ENCODE measurements at places on chromosomes 7 and 10. TPM values are rescaled to one million over a fixed set of nuclear protein-coding genes. Genes with fewer than 3 reads are reported as not detected.
A peak's percentile ranks its signal among the peaks of the same experiment; 100 is the strongest.

CRHR2 gene
- not detected for total RNA-seq

JMJD1C gene
- 176 TPM for total RNA-seq

ABCB4 gene
- 17.5 TPM for total RNA-seq

VPS37D gene
- total RNA-seq, result 0.24 TPM

ANKRD30A gene
- not detected for total RNA-seq

PDE1C gene
- total RNA-seq, result not detected

SYT15B gene
- 0.12 TPM for total RNA-seq

ARHGAP22 gene
- 0.82 TPM for total RNA-seq

GRCh38 chr7:107396990-107397389, 72.9 kb upstream of the GPR22 start:
- H3K4me3 ChIP-seq, result no peak overlapping the region
- H3K36me3 ChIP-seq, result peaks cover 19% of the 10 kb centered on the region
- H3K27ac ChIP-seq, result no peak overlapping the region
- no peaks in the 10 kb centered on the region for H3K4me1 ChIP-seq
- no peak for DNase-seq

DNA sequence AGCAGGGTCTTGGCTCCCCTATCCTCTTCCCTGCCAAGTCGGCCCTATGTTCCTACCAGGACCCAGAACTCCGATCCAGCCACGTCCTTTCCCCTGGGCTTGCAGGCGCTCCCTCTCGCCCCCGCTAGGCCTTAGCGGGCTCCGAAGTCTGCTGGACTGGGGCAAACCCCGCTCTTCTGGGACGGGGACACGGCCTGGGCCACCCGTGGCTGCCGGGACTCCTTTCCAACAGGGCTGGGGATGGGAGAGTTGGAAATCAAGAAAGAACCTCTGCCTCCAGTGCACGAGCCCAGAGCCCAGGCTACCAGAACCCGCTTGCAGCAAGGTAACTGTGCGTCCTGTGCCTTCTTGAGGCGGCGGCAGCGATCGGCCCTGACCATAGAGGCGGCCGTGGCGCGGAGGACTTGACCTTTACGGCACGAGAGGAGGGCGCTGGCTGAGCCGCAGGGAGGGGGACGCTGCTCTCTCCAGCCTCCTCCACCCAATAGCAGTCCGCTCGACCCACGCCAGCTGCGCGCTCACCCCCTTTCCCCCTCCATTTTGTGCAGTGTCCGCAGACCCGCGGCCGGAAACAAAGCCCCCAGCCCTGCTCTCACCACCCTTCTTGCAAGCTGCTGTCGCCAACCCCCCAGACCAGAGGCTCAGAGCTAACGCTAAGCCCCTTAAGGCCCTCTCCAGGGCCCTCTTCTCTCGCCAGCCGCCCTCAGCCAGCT, 7.0 kb upstream of the HOXA11 start:
- peaks cover 33% of the 10 kb centered on the region for H3K4me1 ChIP-seq
- H3K36me3 ChIP-seq, result no peaks in the 10 kb centered on the region
- peak; percentile 22 for DNase-seq
- H3K27me3 ChIP-seq, result peaks cover 72% of the 10 kb centered on the region

- peaks cover 18% of the 10 kb centered on the region for H3K27me3 ChIP-seq
- H3K36me3 ChIP-seq, result no peaks in the 10 kb centered on the region
- peaks cover 24% of the 10 kb centered on the region for H3K4me1 ChIP-seq
These were observed 3.1 kb downstream of the FLNC start for GRCh38 chr7:128833148-128833945.

GRCh38 chr10:14875941-14876340, 2.7 kb upstream of the SUV39H2 start:
- H3K27ac ChIP-seq, result no peak overlapping the region
- peaks cover 25% of the 10 kb centered on the region for H3K4me1 ChIP-seq
- H3K27me3 ChIP-seq, result no peaks in the 10 kb centered on the region
- no peak for DNase-seq
- H3K4me3 ChIP-seq, result peak overlapping the region; percentile 12

- no peak for DNase-seq
- no peak overlapping the region for H3K27ac ChIP-seq
- no peak overlapping the region for H3K4me3 ChIP-seq
These were observed 91.4 kb upstream of the FAM133B start for GRCh38 chr7:92681633-92682032.

DNA sequence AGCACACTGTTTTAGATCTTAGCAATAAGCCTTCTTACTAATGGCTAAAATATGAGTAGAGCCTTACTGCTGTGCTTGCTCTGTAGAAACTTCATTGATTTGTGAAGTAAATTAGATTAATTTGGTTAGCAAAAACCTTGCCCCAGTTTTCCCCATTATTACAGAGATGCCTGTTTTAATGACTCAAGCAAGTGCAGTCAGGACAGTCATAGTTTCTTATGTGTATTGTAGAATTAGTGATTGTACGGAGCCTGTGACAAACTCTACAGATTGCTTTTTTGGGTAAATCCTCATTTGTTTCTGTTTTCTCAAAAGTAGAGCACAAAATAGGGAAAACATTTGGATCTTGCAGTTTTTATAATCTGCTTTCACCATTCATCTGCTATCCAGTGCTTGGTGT, 7.0 kb downstream of the TAX1BP1 start:
- H3K4me1 ChIP-seq, result peaks cover 28% of the 10 kb centered on the region
- DNase-seq, result no peak
- H3K27ac ChIP-seq, result no peak overlapping the region
- H3K4me3 ChIP-seq, result no peak overlapping the region

- H3K27ac ChIP-seq, result peak overlapping the region; percentile 50
- H3K4me3 ChIP-seq, result no peak overlapping the region
- H3K27me3 ChIP-seq, result no peaks in the 10 kb centered on the region
- DNase-seq, result no peak
- peaks cover 59% of the 10 kb centered on the region for H3K4me1 ChIP-seq
These were observed 21.3 kb downstream of the PTPN12 start for GRCh38 chr7:77558284-77558967.

DNA sequence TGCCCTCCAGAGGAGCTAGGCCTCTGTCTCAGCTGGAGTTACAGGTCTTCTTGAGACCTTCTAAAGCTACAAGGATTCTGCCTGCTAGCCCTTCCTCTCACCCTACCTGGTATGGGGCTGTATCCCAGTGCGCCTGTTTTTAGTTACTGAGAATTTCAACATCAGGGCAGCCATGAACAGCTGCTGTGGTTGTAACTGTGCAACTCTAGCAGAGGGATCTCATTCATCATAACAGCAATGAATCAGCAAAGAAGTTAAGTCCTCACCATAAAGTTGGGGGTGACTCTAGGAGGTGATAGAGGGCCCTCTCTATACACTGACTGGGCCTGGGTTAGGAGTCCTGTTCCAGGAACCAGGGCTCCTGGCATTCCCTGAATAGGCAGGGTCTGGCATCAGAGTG, 14.0 kb upstream of the CDH23 start:
- H3K27ac ChIP-seq, result no peak overlapping the region
- H3K4me1 ChIP-seq, result peaks cover 20% of the 10 kb centered on the region
- DNase-seq, result no peak
- no peak overlapping the region for H3K4me3 ChIP-seq

DNA sequence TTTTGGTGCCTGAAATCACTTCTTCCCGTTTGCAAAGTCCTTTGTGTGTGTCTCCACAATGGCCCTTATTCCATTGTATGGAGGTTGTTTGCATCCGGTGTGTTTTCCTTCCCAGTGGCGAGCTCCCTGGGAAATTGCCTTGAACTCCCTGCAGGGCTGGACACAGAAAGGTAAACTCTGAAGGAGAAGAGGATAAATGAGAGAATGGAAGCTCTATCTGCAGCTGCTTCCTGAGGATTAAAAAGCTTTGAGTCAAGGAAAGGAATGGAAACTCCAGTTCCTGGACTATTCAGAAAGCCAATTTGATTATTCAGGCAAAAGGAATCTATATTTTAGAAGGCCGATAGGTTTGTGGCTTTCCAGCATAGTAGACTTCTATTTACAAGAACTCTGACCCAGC, 4.4 kb upstream of the GRK5 start:
- H3K4me3 ChIP-seq, result no peak overlapping the region
- H3K36me3 ChIP-seq, result peaks cover under 1% of the 10 kb centered on the region
- peaks cover 3% of the 10 kb centered on the region for H3K27me3 ChIP-seq
- peaks cover 11% of the 10 kb centered on the region for H3K4me1 ChIP-seq

DNA sequence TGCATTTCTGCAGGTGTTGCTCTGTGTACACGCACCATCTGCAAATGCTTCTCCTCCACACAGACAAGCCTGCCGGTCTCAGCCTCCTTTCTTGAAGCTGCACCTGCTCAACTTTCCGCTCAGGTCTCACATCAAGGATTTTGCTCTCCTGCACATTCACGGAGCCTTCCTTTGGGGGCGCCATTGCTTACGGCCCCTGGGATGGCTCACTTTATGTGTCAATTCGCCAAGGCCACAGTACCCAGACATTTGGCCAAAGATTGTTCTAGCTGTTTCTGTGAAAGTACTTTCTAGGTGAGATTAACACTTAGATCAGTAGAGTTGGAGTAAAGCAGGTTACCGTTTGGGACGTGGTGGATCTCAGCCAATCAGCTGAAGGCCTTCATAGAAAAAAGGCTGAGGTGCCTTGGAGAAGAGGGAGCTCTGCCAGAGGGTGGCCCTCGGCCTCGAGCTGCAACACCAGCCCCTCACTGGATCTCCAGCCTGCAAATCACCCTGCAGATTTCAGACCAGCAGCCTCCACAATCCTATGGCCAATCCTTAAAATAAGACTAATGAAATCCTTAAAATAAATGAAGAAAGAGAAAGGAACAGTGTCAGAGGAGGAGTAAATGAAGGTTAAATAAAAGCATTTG, 39.9 kb upstream of the PPP2R2D start:
- no peaks in the 10 kb centered on the region for H3K36me3 ChIP-seq
- no peak overlapping the region for H3K27ac ChIP-seq
- no peaks in the 10 kb centered on the region for H3K4me1 ChIP-seq
- no peak for DNase-seq

DNA sequence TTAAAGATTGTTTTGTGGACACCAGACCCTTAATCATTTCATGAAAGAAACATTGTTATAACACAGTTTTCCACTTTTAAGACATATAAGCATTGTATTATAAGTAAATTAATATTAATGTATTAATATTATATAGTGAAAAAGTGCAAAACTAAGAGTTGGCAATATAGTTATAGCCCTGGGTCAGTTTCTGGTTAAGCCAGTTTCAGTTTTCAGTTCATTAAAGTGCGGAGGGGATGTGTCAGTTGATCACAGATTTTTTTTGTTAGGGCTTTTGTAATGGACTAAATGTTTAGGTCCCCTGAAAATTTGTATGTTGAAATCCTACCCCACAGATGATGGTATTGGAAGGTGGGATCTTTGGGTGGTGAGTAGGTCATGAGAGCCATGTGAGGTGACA, 45.7 kb upstream of the GPR37 start:
- no peak overlapping the region for H3K27ac ChIP-seq
- no peaks in the 10 kb centered on the region for H3K36me3 ChIP-seq
- H3K4me3 ChIP-seq, result no peak overlapping the region
- no peaks in the 10 kb centered on the region for H3K4me1 ChIP-seq

- H3K4me3 ChIP-seq, result peak overlapping the region; percentile 91
- H3K27me3 ChIP-seq, result no peaks in the 10 kb centered on the region
- DNase-seq, result no peak
- H3K4me1 ChIP-seq, result peaks cover 78% of the 10 kb centered on the region
- peaks cover 40% of the 10 kb centered on the region for H3K36me3 ChIP-seq
- no peak overlapping the region for H3K27ac ChIP-seq
These were observed 18.4 kb upstream of the GPR146 start for GRCh38 chr7:1025743-1026581.

GRCh38 chr7:123271856-123272255, 72.1 kb upstream of the SLC13A1 start:
- no peak overlapping the region for H3K27ac ChIP-seq
- DNase-seq, result no peak
- H3K27me3 ChIP-seq, result no peaks in the 10 kb centered on the region
- H3K4me3 ChIP-seq, result no peak overlapping the region

DNA sequence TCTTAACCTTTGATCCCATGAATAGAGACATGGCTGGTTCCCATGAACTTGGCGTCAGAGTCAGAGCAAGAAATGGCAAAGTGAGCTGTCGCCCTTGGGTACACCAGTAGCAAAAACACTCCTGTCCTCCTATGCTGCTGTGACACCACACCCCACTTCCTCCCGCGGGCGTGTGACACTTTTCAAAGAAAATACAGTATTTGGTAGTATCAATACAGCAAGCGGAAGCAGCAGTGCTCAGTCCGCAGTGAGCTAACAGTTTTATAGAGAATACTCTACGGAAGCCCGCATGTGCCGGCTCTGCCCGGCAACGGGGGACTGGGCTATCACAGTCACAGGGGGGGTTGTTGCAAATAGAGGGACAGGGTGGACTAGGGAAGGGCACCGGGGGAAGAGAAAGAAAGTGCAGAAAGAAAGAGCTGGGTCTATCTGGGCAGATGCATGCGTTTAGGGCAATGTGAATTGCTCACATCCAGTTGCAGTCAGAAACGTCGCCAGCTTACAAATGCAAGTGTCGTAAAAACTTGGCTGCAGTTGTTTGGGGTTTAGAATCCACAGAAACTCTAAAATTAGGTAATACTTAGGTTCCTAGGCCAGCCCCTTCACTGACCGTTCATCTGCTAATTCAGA, 49.8 kb downstream of the PRKCQ start:
- H3K4me3 ChIP-seq, result no peak overlapping the region
- H3K4me1 ChIP-seq, result no peaks in the 10 kb centered on the region
- no peak overlapping the region for H3K27ac ChIP-seq
- no peak for DNase-seq
- peaks cover 12% of the 10 kb centered on the region for H3K27me3 ChIP-seq

DNA sequence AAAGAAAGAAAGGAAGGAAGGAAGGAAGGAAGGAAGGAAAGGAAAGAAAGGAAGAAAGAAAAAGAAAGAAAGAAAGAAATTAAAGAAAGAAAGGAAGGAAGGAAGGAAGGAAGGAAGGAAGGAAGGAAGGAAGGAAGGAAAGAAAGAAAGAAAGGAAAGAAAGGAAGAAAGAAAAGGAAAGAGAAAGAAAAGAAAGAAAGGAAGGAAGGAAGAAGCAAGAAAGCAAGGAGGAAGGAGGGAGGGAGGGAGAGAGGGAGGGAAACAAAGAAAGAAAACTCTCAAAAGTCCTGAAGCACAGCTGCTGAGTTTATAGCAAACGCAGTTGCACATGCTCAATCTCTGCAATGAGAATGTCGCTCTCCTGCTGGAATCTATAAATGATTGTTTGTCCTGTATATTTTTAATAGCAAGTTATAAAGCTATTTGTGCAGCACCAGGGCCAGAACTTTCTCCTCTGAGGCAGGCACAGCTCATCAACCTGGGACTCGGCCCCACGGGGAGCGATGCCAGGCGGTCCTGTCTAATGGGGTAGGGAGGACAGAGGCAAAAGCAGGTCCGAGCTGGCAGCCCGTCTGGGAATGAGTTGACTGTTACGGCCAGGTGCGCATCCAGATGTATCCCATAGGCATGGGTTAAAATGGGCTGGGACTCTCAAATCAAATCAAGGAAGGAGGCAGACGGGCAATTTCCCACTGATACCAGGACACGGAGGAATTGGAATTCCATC, 118.0 kb upstream of the PFKP start:
- H3K36me3 ChIP-seq, result no peaks in the 10 kb centered on the region
- H3K4me1 ChIP-seq, result peaks cover 20% of the 10 kb centered on the region
- no peak for DNase-seq
- H3K4me3 ChIP-seq, result peak overlapping the region; percentile 33

DNA sequence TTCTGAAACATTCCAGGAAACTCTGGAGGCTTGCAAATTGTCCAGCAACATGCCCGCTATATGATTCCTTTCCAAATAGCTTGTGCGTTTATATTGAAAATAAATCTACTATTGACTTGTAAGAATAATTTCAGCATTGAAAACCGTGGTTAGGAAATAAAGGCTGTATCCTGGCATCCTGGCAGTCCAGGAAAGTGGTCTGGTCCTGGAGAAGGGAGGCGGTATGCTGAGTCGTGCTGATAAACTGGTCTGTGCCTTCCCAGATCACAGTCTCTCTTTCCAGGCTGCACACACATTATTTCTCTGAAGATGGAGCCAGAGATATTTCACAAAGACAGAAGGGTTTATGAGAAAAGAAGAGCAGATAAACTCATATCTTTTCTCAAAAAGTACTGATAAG, 350.1 kb upstream of the COBL start:
- no peak overlapping the region for H3K27ac ChIP-seq
- no peaks in the 10 kb centered on the region for H3K27me3 ChIP-seq
- H3K36me3 ChIP-seq, result no peaks in the 10 kb centered on the region
- no peak for DNase-seq
- H3K4me1 ChIP-seq, result no peaks in the 10 kb centered on the region

All from activated B cell treated with CpG ODN at 0.5 μM for 24 hours (primary cell).